Stimulated activated effector memory CD8-positive, alpha-beta T cell treated with anti-CD3 and anti-CD28 coated beads, Interleukin-12 subunit alpha, Interleukin-12 subunit beta, amount 100 ng/mL, for 72 hours (primary cell): ENCODE measurements at places on chromosomes 5 and 9.

DNA sequence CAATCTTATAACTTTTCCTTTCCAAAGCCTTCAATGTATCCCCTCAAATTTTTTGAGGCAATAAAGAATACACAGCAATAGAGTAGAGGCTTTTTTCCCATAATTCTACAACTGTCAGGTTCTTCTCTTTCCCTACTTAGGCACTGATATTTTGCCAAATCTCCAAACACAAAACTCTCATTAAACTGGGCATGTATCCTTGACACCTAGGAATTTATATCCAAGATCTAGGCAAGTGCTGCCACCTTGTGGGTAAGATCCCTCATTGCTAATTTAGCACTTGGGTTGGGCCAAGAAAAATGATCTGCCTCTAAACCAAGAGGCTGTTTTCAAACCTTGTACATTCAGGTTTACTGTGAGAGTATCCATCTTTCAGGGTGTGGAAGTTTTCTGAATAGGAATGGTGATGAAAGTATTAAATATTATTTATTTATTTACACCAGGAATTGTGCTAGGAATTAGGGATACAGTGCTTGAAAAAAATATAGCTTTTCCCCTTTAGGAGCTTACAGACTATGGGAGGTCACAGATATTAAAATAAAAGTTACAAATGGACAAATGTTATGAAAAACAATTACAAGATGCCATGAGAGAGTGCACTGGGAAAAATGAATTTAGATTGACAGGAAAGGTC, 17.6 kb downstream of the TSTD2 start:
- peak; percentile 40 for DNase-seq

DNA sequence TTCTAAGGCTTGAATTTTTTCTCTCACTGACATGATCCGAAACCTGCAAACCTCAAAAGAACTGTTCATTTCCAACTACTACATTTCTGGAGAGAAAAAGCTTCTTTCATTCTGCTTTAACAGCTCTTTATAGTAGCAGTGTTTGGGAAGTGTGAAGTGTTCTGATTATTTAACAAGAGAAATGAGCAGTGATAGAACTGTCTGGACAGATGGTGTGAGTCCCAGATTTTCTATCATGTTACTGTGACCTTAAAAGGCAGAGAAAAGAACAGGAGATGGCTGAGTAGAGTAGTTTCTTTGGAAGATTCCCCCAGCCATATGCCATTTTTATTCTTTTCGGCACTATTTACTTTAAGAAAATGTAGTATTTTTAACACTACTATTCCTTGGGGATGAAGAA, 41.3 kb upstream of the TAL2 start:
- no peak for DNase-seq

GRCh38 chr5:151597749-151598148, 6.6 kb upstream of the FAT2 start:
- DNase-seq, result no peak

DNA sequence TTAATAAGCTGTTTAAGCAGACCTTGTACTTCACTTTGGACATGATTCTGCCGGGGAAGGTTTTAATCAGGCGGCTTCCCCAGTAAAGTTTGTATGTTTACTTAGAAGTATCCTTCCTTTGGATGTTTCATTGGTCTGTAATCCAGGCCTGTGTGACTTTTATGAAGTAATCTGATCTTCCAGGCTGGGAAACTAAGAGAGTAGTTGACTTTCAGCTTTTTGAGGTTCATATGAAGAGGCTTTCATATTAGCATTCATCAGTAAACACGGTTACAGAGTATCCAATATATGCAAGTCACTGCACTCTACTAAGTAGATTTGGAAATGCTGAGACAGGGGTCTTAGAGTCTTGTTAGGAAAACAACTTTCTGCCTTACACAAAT, 1.1 kb downstream of the DNAJC21 start:
- DNase-seq, result no peak

DNA sequence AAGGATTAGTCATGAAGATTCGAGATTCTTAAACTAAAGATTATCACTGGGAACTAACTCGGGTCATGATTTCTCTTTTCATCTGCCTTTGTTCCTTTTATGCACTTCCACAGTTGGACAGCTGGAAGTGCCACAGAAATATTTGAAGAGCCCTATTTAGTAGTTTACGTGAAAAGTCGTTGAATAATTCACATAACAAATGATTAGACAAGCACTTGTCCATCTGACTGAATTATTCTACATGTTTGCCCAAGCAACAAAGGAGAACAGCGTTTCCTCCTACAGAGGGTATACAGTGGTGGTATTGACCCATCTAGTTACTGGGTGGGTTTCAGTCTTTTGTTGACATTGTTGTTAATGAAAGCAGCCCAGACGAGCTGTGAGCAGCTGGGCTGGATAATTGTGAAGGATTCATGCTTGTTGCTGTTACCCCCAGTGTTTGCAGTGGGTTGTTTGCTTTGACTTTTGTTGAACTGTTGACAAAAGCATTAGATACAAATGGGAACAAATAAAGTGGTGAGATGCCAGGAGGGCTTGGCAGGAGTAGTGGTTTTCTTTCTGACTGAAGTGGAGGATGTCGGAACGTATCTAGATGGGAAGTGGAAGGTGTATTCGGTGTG, 96.2 kb downstream of the TLE4 start:
- DNase-seq, result no peak

DNA sequence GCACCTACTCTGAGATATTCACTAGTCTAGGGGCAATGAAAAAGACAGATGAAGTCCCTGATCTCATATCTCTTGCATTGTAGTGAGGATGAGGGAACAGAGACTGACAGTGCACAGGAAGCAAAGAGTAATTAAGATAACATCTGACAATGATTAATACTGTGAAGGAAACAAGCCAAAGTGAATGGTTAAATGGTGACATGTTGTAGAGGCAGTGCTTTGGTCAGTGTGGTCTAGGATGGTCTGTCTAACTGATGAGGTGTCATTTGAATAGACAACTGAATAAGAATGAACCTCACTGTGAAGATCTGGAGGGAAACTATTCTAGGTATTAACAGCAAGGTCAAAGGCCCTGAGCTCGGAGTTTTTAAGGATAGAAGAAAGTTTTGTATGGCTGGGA, 333.3 kb upstream of the GRIA1 start:
- no peak for DNase-seq

DNA sequence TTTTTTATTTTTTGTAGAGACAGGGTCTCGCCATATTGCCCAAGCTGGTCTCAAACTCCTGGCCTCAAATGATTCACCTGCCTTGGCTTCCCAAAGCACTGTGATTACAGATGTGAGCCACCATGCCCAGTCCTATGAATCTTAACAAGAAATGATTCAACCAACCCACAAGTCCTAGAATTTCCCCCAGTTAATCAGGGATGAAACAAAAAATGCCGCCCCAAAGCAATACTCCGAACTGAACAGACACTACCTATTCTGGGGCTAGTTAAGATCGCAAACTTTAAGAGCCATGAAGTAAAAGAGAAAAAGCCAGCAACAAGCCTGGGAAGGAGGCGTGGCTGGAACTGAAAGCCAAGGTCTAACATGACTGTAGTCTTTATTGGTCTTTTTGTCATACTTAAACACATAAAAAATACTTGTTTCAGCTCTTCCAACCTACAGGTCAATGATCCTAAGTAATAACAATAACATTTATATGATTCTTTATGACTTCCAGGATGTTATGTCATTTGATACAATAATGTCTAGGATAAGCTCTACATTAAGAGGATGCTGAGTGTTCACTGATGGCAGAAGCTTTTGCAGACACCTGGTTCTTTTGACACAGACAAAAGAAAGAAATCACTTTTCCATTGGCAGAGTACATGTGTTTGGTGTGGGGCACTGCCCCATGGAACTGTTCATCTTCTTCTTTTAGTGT, 361.1 kb upstream of the TLE4 start:
- DNase-seq, result no peak

DNA sequence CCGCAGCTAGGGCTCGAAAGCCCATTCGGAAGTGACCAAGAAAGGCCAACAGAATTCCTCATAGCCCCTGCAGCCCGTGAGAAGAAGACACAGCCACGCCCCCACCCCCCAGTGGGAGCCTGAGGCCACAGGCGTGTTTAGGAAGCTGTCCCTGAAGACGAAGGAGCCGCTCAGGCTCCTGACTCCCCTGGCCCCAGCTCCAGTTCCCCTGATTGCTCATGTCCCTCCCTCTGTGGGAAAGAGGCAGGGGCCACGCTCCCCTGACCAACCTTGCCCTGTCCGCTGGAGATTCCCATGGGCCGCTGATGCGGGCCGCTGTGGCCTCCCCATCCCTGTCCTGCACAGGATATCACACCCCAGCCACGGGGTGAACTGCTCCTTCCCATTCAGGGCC, 13.6 kb downstream of the ROPN1L start:
- DNase-seq, result no peak

- DNase-seq, result peak; percentile 92
These were observed 16.0 kb downstream of the TRAF2 start for GRCh38 chr9:136902259-136902821.

- no peak for DNase-seq
These were observed 6.3 kb upstream of the ATG10 start for GRCh38 chr5:81965524-81965923.

GRCh38 chr9:81375187-81376100, 313.9 kb downstream of the TLE1 start:
- DNase-seq, result no peak

- DNase-seq, result peak; percentile 66
These were observed 1.4 kb downstream of the GLIS3 start for GRCh38 chr9:4298255-4299004.

DNA sequence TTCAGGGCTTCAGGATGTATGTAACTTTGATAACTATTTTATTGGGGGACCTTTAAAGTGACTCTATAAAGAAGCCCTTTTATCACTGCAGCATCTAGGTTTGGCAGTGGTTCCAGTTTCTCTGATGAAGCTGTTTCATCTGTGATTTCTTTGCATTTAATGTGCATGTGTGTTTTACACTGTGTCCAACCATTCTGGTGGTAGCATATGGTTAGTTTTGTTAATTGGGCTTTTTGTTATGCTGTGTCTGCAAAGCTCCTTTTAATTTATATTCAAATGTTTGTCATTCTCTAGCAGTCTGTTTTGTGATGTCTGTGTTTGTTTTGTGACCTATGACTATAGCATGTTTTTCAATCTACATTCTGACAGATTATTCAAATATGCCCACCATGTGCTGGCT, 294.8 kb downstream of the DNAH5 start:
- DNase-seq, result no peak

GRCh38 chr9:79176014-79176697, 395.6 kb upstream of the TLE4 start:
- no peak for DNase-seq

- DNase-seq, result no peak
These were observed 14.4 kb downstream of the NACC2 start for GRCh38 chr9:136080716-136081112.

DNA sequence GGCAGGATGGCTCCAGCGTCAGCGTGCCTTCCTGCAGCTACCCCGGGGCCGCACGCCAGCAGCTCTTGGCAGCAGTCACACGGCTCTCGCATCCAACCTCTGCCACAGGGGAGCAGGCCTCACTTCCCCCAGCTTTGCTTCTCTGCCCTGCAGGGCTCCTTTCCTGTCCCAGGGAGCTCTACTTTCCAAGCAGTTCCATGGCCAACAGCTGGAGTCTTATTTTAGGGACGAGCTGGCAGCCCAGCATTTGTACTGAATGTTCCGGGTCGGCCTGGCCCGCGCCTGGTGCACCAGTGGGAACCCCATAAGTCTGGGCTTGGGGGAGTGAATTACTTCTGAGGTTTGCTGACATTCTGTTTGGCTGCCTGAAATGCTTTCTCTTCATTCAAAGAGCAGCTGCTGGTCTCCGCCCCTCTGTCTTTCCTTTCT, 34.6 kb downstream of the GADD45G start:
- DNase-seq, result no peak

- DNase-seq, result no peak
These were observed 56.2 kb downstream of the CAMK4 start for GRCh38 chr5:111280282-111280951.

DNA sequence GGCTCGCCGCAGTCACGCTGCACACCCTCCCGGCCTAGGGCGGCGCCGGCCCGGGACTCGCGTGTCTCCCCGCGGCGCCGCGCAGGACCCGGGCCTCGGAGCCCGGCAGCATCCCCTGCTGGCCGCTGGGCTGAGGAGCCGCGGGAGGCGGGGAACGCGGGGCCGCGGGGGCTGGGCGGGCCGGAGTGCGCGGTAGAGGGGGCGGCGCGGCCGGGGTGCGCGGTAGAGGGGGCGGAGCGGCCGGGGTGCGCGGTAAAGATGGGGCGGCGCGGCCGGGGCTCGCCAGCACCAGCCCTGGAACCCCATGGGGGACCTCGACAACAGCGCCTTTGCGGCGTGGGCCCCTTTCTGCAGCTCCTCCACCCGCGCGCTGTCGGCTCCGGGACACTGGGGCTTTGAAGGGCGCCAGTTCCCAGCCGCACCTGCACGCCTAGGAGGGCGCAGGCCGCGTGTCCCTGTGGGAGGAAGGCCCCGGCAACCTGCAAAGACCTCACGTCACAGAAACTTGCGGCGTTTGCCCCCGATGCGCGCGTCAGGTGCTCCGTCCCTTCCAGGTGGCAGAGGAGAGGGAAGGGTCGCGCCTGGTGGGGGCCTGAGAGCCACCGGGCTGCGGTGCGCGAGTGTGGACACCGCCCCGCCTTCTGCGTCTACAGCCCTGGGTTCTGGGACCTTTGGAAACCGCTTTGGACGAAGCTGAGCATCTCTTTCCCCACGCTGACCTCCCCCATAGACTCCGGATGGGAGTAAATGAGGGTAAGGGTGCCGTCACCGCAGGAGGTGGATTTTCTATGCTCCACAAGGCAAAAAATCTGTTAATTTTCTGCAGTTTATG, 49.6 kb downstream of the NSUN2 start:
- peak; percentile 48 for DNase-seq

DNA sequence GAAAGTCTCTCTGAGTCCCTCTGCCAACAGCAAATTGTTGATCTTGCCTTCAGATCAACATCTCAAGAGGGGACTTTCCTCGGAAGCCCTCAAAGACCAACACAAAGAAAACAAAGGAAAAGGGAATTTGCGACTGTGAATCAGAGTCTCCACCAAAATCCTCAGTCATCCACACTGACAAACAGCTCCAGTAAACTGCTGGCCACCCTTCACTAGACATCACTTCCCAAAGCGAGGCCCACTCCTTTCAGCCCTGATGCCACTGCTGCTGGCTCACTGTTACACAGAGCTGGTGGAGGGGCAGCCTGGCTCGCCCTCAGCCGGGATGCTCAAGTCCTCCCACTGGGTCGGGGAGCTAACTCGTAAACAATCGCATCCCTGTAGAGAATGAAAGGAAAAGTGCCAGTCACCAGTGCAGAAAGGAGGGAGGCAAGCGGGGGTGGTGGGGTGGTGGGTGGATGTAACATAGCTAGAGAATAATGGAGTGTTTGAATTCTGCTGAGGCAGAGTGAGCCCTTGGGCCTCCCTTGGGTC, 1.3 kb downstream of the FGF1 start:
- DNase-seq, result no peak

- no peak for DNase-seq
These were observed 315.9 kb upstream of the RPS23 start for GRCh38 chr5:82594097-82594496.

DNA sequence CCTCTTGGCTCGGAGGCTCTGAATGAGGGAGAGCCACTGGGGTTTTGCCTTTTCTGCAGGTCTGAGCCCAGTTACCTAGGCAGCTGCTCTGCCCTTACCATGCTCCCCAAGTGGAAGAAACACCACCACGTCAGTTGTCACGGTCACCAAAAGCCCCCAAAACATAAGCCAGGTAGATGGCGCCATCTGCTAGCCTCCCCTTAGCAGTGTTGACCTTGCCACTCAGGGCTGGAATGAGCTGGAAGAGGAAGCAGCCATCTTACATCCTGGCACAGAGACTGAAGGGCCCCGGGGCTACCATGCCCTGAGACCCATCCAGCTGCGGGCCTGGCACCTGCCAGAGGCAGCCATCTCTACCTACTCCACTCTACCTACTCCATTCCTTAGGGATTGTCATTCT, 7.4 kb downstream of the ZER1 start:
- no peak for DNase-seq

- DNase-seq, result no peak
These were observed 64.2 kb downstream of the SGCD start for GRCh38 chr5:156391139-156391538.
